ENCODE measurements at places on chromosomes 1 and 21. TPM values are rescaled to one million over a fixed set of nuclear protein-coding genes. Genes with fewer than 3 reads are reported as not detected.

DNA sequence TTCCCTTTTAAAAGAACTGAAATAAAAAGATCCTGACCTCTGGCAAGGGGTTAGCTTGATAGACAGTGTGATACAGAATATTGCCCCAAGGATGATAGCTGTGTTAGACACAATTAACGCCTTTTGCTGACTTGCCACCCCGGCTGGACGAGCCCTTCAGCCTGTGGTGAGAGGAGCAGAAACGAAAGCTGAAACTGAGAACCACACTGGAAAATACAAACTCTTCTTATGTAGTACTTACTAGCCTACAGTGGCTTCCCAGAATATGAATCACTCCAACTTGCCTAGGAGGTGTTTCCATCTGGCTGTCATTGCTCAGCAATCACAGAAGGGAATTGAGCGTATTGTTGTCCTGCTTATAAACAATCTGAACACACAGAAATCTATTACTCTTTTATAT lies 22.9 kb downstream of the SAMSN1 start:
- H3K36me3 ChIP-seq, result peaks cover 44% of the 10 kb centered on the region
- no peak for DNase-seq
- H3K4me1 ChIP-seq, result peaks cover 50% of the 10 kb centered on the region
- H3K27me3 ChIP-seq, result no peaks in the 10 kb centered on the region
- H3K4me3 ChIP-seq, result peak overlapping the region; percentile 81

DNA sequence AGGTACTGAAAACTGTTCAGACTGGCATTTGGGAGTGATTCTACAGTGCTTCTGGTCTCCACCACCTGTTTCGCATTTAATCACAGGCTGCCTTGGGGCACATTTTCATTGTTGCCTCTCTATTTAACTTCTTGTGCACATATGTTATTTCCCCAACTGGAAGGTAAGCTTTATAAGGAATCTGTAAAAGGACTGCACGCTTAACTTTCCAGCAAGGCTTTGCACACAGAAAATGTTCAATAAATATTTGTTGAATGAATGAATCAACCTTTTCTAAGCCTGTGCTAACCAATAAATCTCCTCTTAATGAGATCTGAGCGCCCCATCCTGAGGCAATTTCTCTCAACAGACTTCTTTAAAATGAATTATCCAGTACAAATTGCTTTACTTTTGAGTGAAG lies 84.3 kb upstream of the ARHGAP29 start:
- no peaks in the 10 kb centered on the region for H3K4me1 ChIP-seq
- DNase-seq, result no peak
- no peak overlapping the region for H3K27ac ChIP-seq
- no peak overlapping the region for H3K4me3 ChIP-seq

- H3K27me3 ChIP-seq, result peaks cover 2% of the 10 kb centered on the region
- H3K4me3 ChIP-seq, result no peak overlapping the region
- peaks cover 3% of the 10 kb centered on the region for H3K4me1 ChIP-seq
- no peak for DNase-seq
- H3K36me3 ChIP-seq, result no peaks in the 10 kb centered on the region
Measured at GRCh38 chr1:201039876-201040275, 16.4 kb upstream of the KIF21B start.

GRCh38 chr1:165816826-165817497 lies 10.5 kb upstream of the UCK2 start:
- no peaks in the 10 kb centered on the region for H3K4me1 ChIP-seq
- H3K27me3 ChIP-seq, result peaks cover 8% of the 10 kb centered on the region
- H3K4me3 ChIP-seq, result no peak overlapping the region
- DNase-seq, result no peak

DNA sequence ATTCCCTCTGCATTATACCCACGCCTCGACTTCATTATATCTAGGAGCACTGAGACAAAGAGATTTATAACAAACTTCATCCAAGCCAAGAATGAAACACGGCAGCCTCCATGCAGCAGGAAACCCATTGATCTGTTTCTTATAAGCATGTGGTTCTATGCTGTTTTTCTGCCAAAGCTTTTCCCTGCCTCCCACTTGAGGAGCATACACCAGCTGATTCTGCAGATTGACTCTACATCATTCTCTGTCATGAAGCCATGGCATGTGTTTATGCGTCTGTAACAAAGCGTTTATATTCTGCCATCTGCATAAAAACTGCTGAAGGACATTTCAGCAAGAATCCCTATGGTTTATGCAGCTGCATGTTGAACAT lies 102.0 kb downstream of the CYYR1 start:
- peaks cover 6% of the 10 kb centered on the region for H3K4me1 ChIP-seq
- H3K4me3 ChIP-seq, result no peak overlapping the region
- no peak overlapping the region for H3K27ac ChIP-seq

- no peaks in the 10 kb centered on the region for H3K27me3 ChIP-seq
- H3K27ac ChIP-seq, result no peak overlapping the region
- no peak overlapping the region for H3K4me3 ChIP-seq
- H3K4me1 ChIP-seq, result no peaks in the 10 kb centered on the region
- no peaks in the 10 kb centered on the region for H3K36me3 ChIP-seq
Measured at GRCh38 chr1:103198076-103198475, 89.8 kb upstream of the COL11A1 start.

DNA sequence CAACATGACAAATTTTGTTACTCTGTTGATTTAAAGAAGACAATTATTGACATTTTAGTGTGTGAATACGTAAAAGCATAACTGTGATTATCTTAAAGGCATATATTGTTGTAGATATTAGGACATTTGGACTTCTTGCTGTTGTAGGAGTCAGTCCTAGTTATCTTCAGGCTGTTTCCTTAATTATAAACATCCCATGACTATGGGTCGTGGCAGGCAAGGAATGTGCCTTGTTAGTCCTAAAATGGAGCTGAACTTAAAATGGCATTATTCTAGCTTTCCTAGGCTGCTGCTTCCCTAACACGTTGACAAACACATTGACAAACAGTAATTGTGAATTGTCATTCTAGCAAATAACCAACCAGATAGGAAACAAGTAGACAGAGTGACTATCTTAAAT lies 4.4 kb upstream of the MPZL1 start:
- DNase-seq, result no peak
- peaks cover 3% of the 10 kb centered on the region for H3K27me3 ChIP-seq
- H3K4me3 ChIP-seq, result peak overlapping the region; percentile 91
- H3K36me3 ChIP-seq, result peaks cover 7% of the 10 kb centered on the region

The CFH gene
- total RNA-seq, result 2.9 TPM

The HSPB7 gene
- total RNA-seq, result not detected

The TTC34 gene
- total RNA-seq, result 2.8 TPM
